ENCODE measurements at places on chromosomes 4 and X.

DNA sequence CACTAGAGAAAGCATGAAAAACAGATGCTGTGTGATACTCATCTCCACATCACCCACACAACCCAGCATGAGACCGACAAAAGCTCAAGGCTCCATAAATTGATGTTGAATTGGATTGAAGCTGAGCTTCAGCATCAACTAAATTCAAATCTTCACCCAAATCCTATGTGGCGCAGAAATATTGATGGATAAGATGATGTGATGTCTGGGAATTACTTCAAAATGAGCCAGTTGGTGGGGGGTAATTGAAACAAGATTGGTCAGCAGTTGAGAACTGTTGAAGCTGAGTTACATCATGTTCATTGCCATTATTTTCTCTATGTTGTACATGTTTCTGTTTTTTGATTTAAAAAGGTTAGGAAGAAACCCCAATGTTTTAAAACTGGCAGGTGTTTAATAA is 166.5 kb upstream of the STS start:
- no peak for DNase-seq

DNA sequence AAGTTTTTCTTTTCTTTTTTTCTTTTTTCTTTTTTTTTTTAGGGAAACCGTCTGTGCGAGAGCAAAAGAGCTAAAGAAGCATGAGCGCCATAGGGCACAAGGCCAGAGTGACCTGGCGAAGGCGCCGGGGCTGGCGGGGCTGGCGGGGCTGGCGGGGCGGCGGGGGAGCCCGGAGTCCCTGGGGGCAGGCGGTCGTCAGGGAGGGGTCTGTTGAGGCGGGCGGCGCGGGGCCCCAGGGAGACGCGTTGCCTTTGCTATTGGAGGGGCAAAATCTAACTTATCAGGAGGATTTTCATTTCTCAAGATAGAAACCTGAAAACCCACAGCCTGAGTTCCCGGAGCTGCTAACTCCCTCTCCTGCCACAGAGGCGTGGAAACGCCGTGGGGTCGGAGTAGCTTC is 135.6 kb upstream of the SMAD1 start:
- DNase-seq, result no peak

GRCh38 chrX:129701624-129702069 is 37.1 kb upstream of the XPNPEP2 start:
- DNase-seq, result no peak

DNA sequence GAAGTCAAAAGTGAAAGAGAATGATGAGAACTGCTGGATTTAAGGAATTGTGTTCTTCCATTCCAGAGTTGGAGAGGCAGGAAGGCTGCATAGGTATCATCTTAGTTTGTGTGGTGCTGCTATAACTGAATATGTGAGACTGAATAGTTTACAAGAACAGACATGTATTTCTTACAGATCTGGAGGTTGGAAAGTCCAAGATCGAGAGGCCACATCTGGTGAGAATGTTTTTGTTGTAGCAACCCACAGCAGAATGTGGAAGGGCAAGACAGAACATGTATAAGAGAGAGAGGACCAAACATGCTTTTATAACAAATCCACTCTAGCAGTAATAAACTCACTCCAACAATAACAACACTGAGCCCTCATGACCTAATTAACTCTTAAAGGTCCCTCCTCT is 408.6 kb downstream of the FAM47B start:
- no peak for DNase-seq

- DNase-seq, result no peak
These were observed 2.0 kb upstream of the THAP9 start for GRCh38 chr4:82898322-82899243.

DNA sequence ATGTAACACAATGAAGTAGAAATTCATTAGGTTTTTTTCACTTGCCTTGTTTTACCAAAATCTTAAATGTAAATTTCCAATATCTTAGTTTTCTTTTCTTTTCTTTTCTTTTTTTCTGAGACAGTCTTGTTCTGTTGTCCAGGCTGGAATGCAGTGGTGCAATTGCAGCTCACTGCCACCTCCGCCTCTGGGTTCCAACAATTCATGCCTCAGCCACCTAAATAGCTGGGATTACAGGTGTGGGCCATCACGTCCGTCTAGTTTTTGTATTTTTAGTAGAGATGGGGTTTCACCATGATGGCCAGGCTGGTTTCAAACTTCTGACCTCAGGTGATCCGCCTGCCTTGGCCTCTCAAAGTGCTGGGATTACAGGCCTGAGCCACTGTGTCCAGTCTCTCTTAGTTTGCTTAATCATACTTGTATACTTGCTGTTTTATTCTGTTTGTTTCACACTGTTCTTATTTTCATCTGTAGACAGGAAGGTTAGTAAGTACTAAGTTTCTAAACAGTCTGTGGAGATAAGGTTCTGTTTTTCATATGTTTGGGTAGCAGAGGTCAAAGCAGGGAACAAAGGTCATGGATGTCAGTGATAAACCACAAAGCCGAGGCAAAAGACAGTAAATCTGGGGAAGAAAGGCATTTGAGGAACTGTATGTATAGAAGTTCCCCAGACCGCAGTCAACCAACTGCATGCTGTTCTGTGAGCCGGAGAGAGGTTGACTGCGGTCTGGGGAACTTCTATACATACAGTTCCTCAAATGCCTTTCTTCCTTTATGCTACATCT is 129.1 kb downstream of the CBR4 start:
- DNase-seq, result no peak

- DNase-seq, result peak; percentile 60
These were observed at the start of gene SH3BP2 for GRCh38 chr4:2792711-2793585. Gene SH3BP2, plus strand, starts transcription at chr4:2793085. Its CDS starts 27,533 bp downstream, at chr4:2820618.

- DNase-seq, result no peak
These were observed 1676.4 kb downstream of the PCDH7 start for GRCh38 chr4:32396507-32397070.

GRCh38 chr4:5746829-5747737 is 36.1 kb downstream of the EVC start:
- no peak for DNase-seq

GRCh38 chr4:41148292-41148691 is 66.0 kb downstream of the APBB2 start:
- no peak for DNase-seq

DNA sequence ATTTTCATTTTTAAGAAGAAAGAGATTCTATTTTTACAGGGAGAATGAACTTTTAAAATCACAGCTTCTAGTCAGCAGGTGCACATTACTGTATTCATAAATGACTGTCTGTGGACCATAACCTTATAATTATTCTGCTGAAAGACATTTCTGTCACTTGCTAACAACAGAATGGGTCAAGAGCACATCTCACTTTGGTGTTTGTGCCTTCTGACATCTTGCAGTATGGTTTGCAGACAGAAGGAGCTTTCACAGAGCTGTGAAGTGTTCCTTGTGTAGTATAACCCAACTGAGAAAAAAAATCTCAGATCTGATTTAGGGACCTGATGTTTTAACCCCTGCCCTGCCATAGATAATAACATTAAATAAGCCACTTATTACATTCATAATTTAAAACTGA is 131.4 kb upstream of the CTSO start:
- DNase-seq, result no peak

DNA sequence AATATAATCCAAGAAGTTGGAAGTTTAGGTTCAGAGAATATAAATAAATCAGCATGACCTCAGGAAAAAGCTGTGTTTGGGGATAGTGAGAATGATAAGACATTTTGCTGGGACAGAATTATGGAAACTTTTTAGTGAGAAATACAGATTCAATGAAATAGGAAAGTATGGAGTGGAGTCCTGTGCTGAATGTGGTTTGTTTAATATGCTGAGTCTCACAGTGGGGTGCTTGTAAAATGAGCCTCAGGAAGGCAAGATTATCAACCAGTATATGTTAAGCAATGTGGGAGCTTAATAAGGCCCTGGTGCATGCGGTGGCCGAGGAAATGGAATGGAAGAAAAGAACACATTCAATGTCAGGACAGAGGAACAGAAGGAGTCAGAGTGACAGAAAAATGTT is 1554.7 kb upstream of the TENM3 start:
- DNase-seq, result no peak

GRCh38 chrX:56792270-56793111 is 63.4 kb downstream of the NBDY start:
- DNase-seq, result no peak

- DNase-seq, result no peak
These were observed 57.3 kb downstream of the APBB2 start for GRCh38 chr4:41157009-41157408.

DNA sequence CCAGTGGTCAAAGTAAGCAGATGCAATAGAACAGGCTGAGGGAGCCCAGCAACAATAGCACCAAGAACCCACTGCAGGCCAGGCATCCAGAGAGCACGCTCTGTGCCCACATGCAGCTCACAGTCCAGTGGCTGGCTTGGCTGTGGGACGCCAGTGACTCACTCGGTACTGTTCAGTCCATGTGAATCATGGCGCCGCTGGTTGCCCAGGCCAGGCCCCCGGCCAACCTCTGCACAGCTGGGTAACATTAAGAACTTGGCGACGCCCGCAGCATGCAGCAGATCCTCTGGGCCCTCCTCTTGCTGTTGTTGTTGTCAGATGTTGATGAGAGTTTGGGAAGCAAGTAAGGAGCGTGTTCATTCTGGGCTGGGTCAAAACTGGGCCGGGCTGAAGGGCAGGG is 60.5 kb downstream of the MSX1 start:
- DNase-seq, result no peak

- no peak for DNase-seq
These were observed 10.9 kb upstream of the UBE2K start for GRCh38 chr4:39687014-39687413.

DNA sequence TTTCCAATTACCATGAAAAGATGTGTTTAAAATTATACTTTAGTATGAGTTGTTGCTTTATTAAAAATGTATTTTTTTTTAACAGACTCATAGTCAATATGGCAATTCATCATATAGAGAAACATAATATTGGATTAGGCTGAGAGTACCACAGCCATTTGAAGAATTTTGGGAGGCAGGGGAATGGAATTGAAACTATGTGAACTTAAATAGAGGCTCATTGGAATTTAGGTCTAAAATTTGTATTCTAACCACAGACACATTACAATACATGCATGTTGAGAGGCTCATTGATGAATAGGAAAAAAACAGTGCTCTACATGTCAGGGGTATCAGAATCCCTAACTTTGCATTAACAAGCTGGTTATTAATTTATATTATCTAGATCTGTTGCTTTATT is 269.6 kb downstream of the DKK2 start:
- DNase-seq, result no peak

GRCh38 chr4:25477221-25477620 is 100.2 kb downstream of the ANAPC4 start:
- no peak for DNase-seq

DNA sequence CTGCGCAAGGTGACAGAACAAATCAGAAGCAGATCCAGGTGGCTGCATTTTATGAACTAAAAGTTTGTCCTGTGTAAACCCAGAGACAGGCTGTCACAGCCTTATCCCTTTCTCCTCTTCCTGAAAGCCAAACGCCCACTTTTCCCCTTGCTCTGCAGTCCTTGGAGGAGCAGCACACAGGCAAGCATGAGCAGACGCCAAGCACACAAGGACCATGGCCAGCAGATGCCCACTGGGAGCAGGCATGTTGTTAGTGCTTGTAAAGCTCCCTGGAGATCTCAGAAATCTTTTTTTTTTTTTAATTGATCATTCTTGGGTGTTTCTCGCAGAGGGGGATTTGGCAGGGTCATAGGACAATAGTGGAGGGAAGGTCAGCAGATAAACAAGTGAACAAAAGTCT is 11.5 kb upstream of the HOPX start:
- DNase-seq, result no peak

DNA sequence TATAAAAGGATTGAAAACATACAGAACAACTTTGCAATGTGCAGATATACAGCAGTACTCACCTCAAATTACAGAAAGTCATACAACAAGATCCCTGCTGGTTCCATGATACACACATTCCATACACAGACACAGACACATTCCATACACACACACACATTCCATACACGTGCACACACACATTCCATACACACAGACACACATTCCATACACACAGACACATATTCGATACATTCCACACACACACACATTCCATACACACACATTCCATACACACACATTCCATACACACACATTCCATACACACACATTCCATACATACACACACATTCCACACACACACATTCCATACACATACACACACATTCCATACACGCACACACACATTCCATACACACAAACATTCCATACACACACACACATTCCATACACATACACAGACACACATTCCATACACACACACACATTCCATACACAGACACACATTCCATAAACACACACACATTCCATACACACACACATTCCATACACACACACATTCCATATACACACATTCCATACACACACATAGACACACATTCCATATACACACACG is 13.7 kb downstream of the LINC00632 start:
- DNase-seq, result no peak

DNA sequence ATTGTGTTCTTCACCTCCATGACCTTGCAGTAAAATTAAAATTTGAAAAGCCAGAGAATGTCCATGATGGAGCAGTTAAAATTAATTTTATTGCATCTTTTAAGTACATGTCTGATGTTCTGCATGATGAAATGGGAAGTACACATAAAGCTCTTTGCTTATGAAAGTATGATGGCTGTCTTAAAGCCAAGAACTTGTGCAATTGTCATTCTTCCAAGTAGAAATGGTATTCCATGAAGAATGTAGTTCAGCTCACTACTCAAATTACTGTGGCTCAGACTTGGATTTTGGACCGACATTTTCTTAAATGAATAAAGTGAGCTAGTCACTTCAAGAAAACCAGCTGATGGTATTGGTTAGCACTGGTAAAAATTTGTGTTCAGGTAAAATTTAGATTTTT is 161.7 kb upstream of the CXCL13 start:
- no peak for DNase-seq

GRCh38 chr4:186936496-186937375 is 213.1 kb upstream of the FAT1 start:
- DNase-seq, result no peak

DNA sequence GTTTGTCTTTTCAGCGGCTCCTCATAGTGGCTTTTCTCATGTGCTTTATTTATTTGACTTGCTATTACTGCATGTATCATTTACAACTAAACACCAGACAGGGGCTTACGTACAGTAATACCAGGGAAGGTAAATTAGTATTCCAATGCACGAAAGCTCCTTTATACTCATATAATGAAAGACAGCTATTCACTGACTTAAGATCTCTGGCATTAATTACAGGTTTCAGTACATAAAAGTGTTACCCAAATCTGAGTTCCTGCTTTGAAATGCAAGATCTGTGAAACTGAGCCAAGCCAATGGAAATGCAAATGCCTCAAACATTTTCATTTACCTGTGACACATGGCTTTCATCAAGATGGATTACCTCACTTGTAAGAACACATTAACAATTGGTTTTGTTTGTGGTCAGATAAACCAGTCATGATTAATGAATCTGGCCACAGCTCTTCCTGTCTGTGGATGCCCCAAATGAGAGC is 107.2 kb downstream of the ANAPC4 start:
- DNase-seq, result no peak

- DNase-seq, result no peak
These were observed at the start of gene ODAPH for GRCh38 chr4:75555294-75556164. Gene ODAPH, plus strand, starts transcription at chr4:75556066. Its CDS starts 17 bp downstream, at chr4:75556083.

GRCh38 chrX:21779095-21779494 is 21.2 kb upstream of the SMPX start:
- DNase-seq, result no peak

GRCh38 chr4:7384929-7385890 is 49.5 kb downstream of the PSAPL1 start:
- no peak for DNase-seq

Measured in neural crest cell (in vitro differentiated cells).